ENCODE measurements at places on chromosomes 4 and X.

DNA sequence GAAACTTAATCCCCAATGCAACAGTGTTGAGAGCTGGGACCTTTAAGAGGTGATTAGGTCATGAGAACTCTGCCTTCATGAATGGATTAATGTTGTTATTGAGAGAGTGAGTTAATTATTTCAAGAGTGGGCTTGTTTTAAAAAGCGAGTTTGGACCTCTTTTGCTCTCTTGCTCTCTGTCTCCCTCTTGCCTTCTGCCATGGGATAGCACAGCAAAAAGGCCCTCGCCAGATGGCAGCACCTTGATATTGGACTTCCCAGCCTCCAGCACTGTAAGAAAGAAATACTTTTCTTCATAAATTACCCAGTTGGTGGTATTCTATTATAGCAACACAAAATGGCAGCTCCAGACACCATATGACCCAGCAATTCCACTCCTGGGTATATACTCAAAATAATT lies 7.0 kb upstream of the ATP6AP2 start:
- DNase-seq, result peak; percentile 50

DNA sequence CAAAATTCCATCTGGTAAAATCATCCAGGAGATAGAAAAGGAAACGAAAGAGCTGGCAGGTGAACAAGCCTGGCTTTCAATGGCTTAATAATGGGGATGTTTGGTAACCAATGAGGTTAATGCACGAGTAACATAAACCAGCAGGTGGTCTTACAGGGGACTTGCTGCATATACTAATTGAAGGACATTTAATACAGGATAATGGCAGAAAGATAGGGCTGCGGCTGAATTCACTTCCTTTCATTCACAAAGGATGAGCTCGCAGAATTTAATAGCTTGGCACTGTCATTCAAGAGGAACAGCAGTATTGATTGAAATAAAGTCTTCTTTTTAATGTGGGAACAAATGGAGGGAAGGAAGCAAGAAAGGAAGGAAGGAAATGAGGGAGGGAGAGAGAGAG lies 156.3 kb upstream of the RAI2 start:
- DNase-seq, result no peak

- no peak for DNase-seq
Observed at GRCh38 chr4:2350982-2351381, 67.5 kb downstream of the ZFYVE28 start.

DNA sequence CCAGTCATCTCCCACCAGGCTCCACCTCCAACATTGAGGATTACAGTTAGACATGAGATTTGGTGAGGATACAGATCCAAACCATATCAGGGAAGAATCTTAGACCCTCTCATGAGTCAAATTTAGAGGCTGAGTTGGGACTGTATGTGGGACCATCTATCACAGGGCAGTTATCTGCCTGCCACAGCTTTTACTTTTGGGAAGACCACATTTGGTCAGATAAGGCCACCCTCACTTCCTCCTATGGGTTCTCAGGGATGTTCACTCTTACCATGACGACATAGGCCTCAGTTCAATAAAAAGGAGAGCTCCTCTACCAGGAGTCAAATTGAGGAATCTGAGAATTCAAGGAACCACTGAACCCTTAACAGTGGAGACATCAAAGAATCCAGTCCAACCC lies 2.1 kb downstream of the MAGEB2 start:
- DNase-seq, result no peak

- peak; percentile 31 for DNase-seq
Observed at GRCh38 chr4:22574880-22575279, 59.0 kb upstream of the ADGRA3 start.

DNA sequence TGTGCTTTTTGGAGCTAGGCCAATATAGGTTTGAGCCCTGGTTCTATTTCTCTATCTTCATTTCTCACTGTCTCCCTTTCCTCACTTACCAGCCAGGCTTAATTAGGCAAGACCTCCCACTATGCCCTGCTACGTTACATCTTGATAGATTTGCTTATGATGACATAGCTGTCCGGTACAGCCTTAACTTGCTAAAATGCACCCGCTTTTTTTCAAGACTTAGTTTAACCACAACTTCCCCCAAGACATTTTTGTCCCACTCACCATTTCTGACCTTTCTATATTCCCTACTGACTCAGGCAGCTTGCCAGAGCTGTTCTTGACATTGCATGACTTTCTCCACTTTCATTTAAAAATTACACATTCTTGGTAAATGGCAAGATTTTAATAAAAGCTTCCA lies 152.6 kb downstream of the MID1 start:
- no peak for DNase-seq

DNA sequence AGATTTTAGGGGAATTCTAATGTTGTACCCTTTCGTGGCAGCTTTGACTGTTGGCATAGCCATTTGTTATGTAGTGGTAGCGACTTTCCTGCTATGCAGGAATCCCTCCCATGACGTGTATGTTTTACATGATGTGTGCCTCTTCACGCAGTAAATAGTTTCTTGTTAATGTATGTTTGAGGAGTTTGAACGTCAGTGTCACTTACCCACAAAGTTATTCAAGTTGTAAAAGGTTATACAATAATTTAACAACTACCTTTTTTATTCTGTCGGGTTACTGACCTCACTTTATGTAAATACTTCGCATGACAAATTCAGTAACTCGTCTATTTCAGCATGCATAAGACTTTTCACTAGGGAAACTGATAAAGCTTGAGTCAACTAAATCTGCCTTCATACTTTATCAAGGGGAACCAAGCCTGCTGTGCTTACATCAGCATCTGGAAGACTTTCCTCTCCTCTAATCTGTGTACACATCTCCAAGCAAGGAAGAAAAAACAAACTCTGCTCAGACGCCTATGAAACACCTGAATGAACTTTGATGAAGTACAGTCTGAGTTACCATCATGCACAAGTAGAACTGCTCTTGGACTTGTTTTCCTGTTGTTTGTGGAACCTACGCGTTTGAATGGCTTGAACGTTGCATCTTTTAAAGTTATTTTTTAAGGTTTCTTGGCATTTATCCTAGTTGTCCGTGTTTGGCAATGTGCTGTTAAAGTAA lies 61.2 kb downstream of the SLC9A6 start:
- peak; percentile 59 for DNase-seq

DNA sequence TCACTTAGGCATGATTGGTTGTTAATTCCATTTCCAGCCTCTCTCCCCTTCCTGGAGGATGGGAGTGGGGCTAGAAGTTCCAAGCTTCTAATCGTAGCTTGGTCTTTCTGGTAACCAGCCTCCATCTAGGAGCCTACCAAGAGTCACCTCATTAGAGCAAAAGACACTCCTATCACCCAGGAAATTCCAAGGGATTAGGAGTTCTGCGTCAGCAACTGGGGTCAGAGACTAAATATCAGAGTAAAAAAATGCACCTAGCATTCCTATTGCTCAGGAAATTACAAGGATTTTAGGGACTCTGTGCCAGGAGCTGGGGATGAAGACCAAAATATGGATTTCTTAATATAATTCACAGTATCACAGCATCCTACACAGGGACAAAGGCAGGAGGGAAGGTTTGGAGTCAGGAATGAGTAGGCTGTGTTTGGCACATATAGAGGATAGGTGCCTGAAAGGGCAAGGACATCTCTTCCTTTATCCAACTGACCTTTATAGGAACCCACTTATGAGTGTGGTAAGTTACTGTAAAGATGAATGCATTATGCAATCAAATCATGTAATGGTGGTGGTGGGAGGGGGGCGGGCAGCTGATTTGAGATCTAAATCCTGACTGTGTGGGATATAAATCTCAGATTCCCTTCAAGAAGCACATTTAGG lies 30.5 kb upstream of the LIMCH1 start:
- peak; percentile 18 for DNase-seq

- DNase-seq, result no peak
Observed at GRCh38 chr4:183540410-183541009, 35.7 kb downstream of the ING2 start.

DNA sequence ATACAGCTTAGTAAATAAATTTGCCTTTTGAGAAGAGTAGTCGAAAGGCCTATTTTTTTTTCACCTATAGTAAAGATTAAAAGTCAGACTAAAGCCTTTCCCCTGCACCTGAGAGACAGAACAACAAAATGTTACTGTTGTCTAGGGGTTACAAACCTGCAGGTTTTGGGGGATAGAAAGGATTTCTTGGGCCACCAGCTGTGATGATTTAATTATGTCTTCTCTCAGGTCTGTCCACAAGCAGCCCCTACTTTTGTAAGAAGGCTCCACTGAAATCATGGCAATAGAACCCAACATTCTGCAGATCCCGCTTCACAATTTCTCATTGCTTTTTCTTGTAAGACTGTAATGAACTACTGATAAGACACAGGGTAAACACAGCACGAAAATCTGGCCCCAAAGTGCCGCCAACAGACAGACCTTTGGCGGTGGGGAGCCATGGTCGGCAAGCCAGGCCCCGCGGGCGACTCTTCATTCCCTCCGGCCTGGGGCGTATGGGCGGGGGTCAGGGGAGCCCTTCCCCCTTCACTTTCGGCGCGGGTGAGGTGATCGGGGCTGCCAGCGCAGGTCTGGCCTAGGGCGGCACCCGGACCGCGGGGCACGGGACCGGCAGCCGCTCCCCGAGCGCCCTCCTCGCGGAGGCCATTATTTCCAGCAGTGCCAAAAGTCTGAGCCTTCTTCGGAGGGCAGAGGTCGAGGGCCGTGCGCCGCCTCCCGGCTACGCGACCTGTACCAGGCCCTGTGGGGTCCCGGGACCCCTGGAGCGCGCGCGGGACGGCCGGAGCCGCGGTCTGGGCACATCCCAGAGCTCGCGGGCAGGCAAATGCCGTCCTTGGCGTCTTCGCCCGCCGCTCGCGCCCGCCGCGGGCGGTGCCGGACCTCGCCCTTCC lies 812 bp upstream of the KDM6A start:
- peak; percentile 24 for DNase-seq

GRCh38 chr4:112905728-112906127 lies 143.7 kb upstream of the ANK2 start:
- DNase-seq, result no peak

GRCh38 chr4:158865520-158866177 lies 96.8 kb downstream of the FNIP2 start:
- DNase-seq, result no peak

- no peak for DNase-seq
Observed at GRCh38 chr4:80252427-80252826, 14.0 kb upstream of the FGF5 start.

DNA sequence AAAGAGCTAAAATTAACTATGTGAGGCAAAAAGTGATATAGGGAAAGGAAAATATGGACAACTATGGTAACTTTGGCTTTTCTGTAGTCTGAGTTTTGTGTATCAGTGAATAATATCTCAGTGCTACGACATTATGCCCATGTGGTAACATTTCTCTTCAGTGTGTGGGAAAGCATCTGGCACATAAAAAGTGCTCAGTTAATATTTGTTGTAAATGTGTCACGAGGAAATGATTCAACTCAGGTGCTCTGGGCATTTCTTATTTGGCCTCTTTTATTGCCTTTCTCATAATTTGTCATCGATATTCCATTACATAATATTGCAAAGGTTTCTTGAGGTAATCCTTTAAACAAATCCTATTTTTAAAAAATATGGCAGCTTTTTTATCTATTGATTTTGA lies 17.6 kb downstream of the OFD1 start:
- DNase-seq, result peak; percentile 82

DNA sequence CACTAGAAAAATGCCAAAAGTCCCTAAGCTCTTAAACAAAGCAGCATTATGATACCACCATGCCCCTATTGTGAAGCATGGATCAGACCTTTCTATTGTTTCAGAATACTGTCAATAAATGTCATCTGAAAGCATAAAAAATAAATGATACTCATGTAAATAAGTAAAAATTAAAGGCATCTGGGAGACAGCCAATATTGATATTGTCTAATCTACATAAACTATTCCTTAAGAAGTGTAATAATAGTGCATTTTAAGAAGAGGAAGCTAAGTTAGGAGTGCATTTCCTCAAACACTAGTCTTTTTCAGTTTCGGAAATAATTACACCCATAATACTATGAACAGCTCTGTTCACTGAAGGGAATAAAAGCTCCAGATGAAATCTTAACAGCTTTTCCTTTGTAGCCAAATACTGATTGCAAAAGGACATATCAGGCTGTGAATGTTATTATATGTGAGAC lies 181.6 kb downstream of the SPOCK3 start:
- no peak for DNase-seq

- DNase-seq, result no peak
Observed at GRCh38 chr4:89100853-89101252, 10.5 kb upstream of the TIGD2 start.

DNA sequence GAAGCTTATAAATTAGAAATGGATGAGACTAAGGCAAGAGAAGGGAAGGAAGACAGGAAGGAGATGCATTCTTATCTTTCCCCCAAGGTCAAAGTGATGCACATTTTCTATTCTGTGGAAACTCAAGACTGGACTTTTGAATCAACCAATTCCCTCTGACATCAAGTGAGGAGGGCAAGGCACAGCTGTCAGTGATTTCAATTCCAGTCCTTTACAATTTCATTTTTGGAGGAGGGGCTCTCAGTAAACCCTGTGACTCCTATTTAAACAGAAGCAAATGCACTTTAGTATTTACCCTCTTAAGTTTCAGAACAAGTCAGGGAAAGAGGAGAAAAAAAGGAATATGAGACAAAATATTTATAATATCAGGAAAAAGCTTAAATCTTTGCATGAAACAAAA lies 134.0 kb downstream of the MGST2 start:
- DNase-seq, result no peak

GRCh38 chrX:48665991-48666390 lies 17.6 kb upstream of the WAS start:
- peak; percentile 21 for DNase-seq

GRCh38 chr4:19675172-19675811 lies 576.4 kb upstream of the SLIT2 start:
- no peak for DNase-seq

DNA sequence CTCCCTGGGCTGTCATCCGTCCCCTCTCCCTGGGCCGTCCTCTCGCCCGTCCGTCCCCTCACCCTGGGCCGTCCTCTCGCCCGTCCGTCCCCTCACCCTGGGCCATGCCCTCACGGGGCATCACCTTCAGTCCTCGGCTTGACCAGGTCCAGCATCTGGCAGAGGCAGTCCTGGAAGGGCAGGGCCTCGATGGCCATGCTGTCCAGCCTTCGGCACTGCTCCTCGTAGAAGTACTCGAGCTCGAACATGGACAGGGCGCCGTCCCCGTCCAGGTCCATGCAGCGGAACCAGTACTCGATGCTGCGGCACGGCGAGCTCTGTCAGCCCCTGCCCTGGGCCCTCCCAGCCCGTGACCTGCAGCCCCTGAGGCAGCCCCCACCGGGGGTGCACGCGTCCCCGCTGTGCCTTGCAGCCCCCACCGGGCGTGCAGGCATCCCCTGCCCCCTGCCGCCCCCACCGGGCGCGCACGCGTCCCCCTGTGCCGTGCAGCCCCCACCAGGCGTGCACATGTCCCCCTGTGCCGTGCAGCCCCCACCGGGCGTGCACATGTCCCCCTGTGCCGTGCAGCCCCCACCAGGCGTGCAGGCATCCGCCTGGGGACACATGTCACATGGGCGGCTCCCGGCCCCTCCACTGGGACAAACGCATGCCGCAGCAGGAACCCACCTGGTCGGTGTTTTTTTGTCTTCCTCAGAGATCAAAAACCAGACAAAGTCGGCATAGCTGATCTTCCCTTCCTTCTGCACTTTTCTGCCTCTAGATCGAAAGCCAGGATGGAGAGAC lies 22.2 kb upstream of the GTPBP6 start:
- no peak for DNase-seq
